ENCODE measurements at places on chromosomes 16 and 17. TPM values are rescaled to one million over a fixed set of nuclear protein-coding genes. Genes with fewer than 3 reads are reported as not detected.

Gene SULT1A3
- total RNA-seq = 7.8 TPM

Gene HOXB7
- not detected for total RNA-seq

Gene CHST5
- total RNA-seq = 0.94 TPM

Gene CD19
- total RNA-seq = 0.94 TPM

Gene CCL4
- 2.8 TPM for total RNA-seq

Gene MGRN1
- 65.1 TPM for total RNA-seq

Gene BFAR
- total RNA-seq = 63.5 TPM

Gene RASL10B
- total RNA-seq = 6.6 TPM

Gene NPIPA3
- 3.8 TPM for total RNA-seq

Gene VTN
- total RNA-seq = 0.63 TPM

Gene FDXR
- total RNA-seq = 4.1 TPM

Gene CWC25
- total RNA-seq = 8.1 TPM

Gene EFCAB5
- total RNA-seq = 4.1 TPM

Gene KRTAP4-3
- total RNA-seq = not detected

All from parietal lobe (tissue), 2 donors.